SW 1271 (cell line): ENCODE measurements at places on chromosomes 5 and 9.

GRCh38 chr5:72380492-72381274, 60.5 kb downstream of the PTCD2 start:
- no peak for DNase-seq

DNA sequence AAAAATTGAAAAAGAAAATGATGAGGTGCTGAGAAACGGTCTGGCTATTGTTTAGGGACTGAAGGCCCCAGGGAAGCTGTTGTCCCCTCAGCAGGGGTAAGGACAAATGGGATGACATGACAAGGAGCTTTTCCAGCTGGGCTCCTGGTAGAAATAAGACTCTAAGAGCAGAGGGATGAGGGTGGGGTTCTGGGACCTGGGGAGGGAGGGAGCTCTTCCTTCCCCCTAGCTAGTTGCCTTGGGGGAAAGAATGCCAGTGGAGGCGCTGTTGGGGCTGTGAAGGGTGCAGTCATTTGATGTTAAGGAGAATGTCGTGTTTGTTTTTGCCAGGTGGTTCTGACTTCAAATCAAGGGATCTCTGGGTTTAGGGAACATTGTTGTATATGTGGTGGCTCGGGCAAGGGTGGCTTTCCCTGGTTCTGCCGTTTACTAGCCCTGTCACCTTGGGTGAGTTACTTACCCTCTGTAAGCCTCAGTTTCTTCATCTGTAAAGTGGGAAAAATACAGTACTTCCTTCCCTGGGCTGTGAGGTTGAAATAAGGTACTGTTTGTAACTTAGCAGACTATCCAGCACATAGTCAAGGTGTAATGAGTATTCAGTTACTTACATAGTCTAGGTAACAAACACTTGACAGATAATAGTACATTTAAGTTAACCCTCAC, 47.8 kb downstream of the WWC1 start:
- DNase-seq: no peak

DNA sequence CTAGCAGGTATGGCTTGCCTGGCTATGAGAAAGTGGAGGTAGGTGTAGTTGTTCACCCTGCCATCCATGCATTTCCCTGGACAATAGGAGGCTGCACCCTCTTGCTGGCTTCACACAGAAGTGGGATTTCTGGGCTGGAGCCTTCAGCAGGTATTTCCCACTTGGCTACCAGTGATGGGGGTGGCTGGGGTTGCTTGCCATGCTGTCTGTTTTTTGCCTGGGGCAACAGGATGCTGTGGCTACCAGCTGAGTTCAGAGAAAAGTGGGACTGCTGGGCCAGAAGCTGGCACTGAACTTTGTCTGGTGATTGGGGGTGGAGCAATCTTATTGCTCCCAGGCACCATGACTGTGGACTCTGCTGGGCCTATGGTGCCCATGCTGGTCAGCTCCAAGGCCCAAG, 299.6 kb downstream of the FAM170A start:
- no peak for DNase-seq

DNA sequence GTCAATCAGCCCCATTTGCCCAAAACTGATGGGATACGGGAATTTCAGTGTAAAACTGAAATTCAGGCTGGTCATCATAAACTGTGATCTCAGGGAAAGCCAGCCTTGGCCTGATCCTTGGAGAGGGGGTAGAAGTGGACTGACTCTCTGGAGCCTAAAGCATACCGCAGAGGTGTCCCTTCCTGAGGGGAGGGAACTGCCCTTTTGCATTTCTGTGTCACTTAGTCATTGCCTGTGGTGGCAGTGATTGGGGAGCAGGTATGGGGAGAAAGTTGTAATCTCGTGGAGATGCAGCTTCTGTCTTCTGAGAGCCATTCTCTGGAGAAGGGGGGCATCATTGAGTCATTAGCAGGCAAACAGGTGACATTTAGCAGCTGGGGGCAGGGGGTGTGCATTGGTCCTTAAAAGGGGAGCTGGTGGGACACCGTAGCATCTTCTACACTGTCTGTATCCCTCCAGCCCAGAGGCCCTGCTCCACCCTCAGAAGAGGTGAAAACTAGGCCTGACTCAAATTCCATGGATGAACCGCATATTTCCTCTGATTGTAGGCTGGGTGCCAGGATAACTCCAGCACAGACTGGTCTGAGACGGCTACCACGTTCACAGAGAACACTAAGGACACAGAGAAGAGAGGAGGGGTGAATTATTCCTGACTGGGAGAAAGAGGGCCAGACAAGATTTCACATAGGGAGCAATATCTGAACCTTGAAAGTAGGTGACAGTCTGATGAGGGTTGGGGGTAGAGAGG, 143.3 kb downstream of the SEC61B start:
- DNase-seq: no peak

DNA sequence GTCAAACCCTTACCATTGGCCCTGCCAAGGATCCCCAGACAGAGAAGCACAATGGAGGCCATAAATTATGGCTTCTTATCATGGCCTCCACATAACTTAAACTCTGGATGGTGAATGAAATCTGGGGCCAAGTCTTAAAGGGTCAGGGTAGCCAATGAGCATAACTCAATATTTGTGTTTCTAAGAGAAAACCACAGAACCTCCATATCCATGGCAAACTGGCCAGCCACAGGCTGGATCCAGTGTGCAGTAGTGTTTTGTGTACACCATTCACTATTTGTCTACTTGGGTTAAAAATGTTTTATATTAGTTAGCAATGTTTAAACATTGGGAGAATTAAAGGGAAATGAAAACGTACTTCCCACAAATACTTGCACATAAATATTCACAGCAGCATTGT, 60.8 kb downstream of the CDO1 start:
- DNase-seq: no peak
